ENCODE measurements at places on chromosomes 12 and 14.

GRCh38 chr12:52527121-52527800, 7.1 kb upstream of the KRT5 start:
- DNase-seq = no peak

- no peak for DNase-seq
Measured at GRCh38 chr12:108063192-108063591, 65.9 kb upstream of the WSCD2 start.

- DNase-seq = peak; percentile 54
Measured at GRCh38 chr12:105107494-105108371, at the start of gene WASHC4. WASHC4 (plus strand) TSS chr12:105107731; CDS start chr12:105107801, 70 bp downstream.

GRCh38 chr14:37172024-37172869, at the start of gene SLC25A21:
SLC25A21 (minus strand) TSS chr14:37172606.
- peak; percentile 50 for DNase-seq

DNA sequence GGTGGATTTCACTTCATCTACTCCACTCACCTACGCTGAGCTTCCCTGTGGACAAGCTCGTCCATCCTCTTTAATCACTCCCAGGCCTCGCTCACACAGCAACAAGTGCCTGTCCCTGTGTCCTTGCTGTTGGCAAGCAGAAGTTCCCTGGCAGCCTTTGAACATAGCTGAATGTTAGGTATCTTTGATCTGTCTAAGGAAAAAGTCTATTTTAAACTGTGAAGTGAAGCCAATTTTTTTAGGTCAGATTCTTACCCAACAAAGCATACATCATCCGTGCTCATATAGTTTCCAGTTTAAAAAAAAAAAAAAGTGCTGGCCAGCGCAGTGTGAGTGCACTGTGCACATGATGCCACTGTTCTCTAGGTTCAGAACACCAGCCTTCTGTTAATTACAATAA, 36.3 kb downstream of the PPP2R5C start:
- no peak for DNase-seq

- DNase-seq = no peak
Measured at GRCh38 chr12:69101505-69101904, 137.9 kb upstream of the CPSF6 start.

- DNase-seq = no peak
Measured at GRCh38 chr12:15996948-15997347, 85.8 kb downstream of the DERA start.

DNA sequence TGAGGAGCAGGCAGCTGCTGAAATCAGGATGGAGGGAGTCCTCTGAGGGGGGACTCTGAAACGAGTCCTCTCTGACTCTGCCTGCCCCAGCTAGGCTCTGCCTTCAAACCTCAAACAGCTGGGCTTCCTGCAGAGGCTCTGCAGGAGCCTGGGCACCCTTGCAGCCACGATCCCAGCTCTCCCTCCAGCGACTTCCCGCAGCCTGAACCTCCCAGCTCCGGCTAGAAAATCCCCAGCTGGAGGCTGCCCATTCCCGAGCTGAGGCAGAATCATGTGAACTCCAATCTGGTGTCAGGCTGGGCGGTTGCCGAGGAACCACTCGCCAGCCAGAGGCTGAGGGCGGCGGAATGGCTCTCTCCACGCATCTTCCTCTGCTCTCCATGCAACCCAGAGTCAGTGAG, at the start of gene GPR68:
GPR68 (minus strand) TSS at position 204 of the 401 bp plus-strand sequence. CDS start 9,654 bp downstream, outside the sequence.
- no peak for DNase-seq

DNA sequence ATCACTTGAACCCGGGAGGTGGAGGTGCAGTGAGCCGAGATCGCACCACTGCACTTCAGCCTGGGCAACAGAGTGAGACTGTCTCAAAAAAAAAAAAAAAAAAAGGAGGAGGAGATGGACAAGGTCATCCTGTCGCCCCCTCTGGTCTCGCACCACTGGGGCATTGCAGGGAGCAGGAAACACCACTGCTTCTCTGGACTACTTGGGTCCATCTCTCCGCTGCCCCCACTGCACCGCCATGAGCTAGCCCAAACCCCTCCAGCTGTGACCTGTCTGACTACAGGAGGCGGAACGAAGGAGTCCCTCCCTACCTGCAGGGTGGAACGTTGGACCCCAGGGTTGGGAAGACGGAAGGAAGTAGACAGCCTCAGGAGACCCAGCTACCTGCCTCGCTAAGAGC, 18.2 kb upstream of the FAM222A start:
- DNase-seq = no peak

DNA sequence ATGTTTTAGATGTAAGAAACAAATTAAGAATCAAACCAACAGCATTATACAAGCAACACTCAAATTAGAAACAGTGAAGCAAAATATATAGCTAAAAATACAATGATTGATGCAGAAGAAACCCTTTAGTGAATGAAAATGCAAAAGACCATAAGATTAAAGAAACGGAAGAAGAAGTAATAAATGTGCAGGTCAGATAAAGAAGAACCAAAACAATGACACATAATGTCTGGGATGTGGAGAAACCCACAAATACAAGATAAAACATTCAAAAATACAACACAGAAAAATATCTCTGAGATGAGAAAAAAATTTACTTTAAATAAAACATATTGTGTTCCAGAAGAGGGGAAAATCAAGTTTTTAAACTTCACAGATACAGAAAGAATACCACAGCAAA, 73.4 kb upstream of the AVPR1A start:
- DNase-seq = no peak

- DNase-seq = no peak
Measured at GRCh38 chr12:49703647-49704137, 3.5 kb downstream of the FMNL3 start.

DNA sequence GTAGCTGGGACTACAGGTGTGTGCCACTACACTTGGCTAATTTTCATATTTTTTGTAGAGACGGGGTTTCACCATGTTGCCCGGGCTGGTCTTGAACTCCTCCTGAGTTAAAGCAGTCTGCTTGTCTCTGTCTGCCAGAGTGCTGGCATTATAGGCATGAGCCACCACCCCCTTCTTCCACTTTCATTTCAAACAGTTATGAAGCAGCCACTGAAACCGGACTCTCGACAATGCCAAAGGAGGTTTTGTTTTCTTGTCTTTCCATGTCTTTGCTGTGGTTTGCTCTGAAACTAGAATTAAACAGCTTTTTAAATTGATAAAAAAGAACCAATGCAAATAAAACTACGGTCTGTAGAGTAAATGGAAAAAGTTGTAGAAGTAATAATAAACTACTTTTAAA, 30.4 kb downstream of the RAP1B start:
- no peak for DNase-seq

DNA sequence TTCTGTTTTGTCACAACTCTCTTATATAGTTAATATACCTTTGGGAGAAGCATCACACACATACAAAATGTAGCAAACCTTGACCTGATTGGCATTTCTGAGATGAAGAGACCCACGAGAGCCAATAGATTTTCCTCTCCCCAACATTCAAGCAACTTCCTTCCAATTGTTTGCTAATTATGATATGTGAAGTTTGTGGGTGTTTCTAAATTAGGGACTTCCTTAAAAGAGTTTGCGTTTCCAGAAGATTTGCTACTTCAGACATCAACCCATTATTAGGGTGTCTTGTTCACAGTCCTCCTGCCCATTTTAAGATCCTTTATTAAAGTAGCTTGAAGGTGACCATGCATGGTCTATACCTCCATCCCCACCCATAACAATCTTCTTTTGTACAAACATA, 9.4 kb downstream of the AICDA start:
- no peak for DNase-seq

- no peak for DNase-seq
Measured at GRCh38 chr12:98238515-98239130, 276.8 kb upstream of the TMPO start.

DNA sequence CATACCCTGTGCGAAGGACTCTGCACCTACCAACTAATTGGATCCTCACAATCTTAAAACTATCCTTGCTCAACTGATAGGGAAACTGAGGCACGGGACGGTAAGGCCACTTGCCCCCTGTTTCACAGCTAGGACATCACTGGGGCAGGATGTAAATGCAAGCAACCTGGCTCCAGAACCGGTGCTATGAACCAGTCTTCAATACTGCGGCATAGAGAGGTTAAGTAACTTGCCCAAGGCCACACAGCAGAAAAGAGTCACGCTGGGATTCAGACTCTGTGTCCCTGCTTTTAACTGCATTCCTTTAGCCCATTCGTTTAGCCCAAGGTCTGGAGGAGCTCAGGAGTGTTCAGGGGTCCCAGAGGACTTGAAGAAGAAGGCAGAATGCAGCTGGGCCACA, 76.1 kb downstream of the NCOR2 start:
- DNase-seq = no peak

GRCh38 chr12:122981036-122981471, 573 bp downstream of the ARL6IP4 start:
- DNase-seq = no peak

DNA sequence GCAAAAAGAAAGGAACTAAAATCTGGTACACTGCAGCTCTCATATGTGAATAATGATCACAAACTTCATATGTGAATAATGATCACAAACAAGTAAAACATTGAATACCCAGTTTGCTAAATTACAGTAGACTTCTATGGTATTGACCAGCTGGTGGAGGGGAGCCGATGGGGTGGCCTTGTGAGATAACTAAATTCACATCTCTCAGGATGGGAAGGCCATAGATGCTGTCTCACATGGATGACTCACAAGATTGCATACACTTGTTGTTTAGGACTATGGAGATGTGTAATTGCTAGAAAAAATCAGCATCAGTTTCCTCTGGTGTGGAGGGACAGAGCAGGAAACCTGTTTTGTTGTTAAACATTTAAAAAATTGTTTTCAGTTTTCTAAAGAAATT, 49.2 kb downstream of the ACACB start:
- no peak for DNase-seq
